NCI-H146 (cell line): ENCODE measurements at places on chromosomes 5 and 9.

- no peak for DNase-seq
These were observed 56.1 kb downstream of the WWC1 start for GRCh38 chr5:168347368-168348083.

DNA sequence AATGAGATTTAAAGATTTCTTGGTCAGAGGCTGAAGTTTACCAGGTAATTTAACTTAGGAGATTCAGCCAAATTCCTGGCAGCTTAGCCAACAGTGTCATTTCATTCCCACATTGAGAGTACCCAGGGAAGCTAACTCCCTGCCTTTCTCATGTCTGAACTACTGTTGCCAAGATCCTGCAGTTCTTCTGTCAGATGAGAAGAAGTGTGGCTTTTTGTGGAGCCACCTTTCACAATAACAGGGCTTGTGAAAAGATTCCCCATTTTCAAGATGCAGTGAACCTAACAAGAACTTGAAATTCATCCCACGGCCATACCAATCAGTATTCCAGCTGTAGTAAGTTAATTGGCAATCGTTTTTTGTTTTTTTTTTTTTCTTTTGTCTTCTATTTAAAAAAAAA is 176.4 kb downstream of the XRCC4 start:
- no peak for DNase-seq

GRCh38 chr9:133449760-133450159 is 10.0 kb upstream of the CACFD1 start:
- DNase-seq, result peak; percentile 3

GRCh38 chr9:1332156-1332555 is 282.0 kb downstream of the DMRT2 start:
- DNase-seq, result no peak
